A549 treated with GW870086 at 1 μM for 4 hours (cell line): ENCODE measurements at places on chromosomes 12 and 14. TPM values are rescaled to one million over a fixed set of nuclear protein-coding genes. Genes with fewer than 3 reads are reported as not detected.

The HSPB8 gene
- 15.4 to 26.7 TPM (median 20.2 TPM) in 5 replicates for total RNA-seq

The PTCSC3 gene
- not detected in 5 replicates for total RNA-seq

The MAP1LC3B2 gene
- total RNA-seq: 1.3 to 1.6 TPM (median 1.3 TPM) in 5 replicates

The NOXRED1 gene
- total RNA-seq: 0.10 TPM in 1 of 5 replicates, not detected in the others

The SLC10A1 gene
- total RNA-seq: not detected in 5 replicates

The ACIN1 gene
- 90.7 to 99.8 TPM (median 94.7 TPM) in 5 replicates for total RNA-seq

The CLEC6A gene
- not detected in 5 replicates for total RNA-seq

The CPNE8 gene
- total RNA-seq: 9.3 to 11.0 TPM (median 10.0 TPM) in 5 replicates

The ARHGAP9 gene
- total RNA-seq: 0.24 to 0.94 TPM (median 0.82 TPM) in 5 replicates

The ADAMTS20 gene
- total RNA-seq: not detected in 5 replicates

The KRT78 gene
- 0.06 to 0.25 TPM in 2 of 5 replicates, not detected in the others for total RNA-seq

The CCDC177 gene
- total RNA-seq: 0.02 to 0.07 TPM (median 0.06 TPM) in 3 of 5 replicates, not detected in the others

The MGP gene
- total RNA-seq: not detected in 5 replicates

The NAV3 gene
- total RNA-seq: 4.3 to 12.1 TPM (median 9.2 TPM) in 5 replicates

The KRT1 gene
- total RNA-seq: not detected in 5 replicates

The CORO1C gene
- total RNA-seq: 149 to 199 TPM (median 186 TPM) in 5 replicates

The GZMB gene
- total RNA-seq: not detected in 5 replicates

The ATL1 gene
- total RNA-seq: 5.1 to 6.2 TPM (median 5.6 TPM) in 5 replicates

The ZNF891 gene
- 0.31 to 0.46 TPM (median 0.37 TPM) in 5 replicates for total RNA-seq

The SIX6 gene
- total RNA-seq: not detected in 5 replicates

The PDE3A gene
- 2.2 to 3.1 TPM (median 2.8 TPM) in 5 replicates for total RNA-seq

The EML1 gene
- total RNA-seq: 30.1 to 39.6 TPM (median 37.3 TPM) in 5 replicates

The DDX24 gene
- 155 to 183 TPM (median 177 TPM) in 5 replicates for total RNA-seq

The RFX4 gene
- not detected in 5 replicates for total RNA-seq

The HSPA2 gene
- total RNA-seq: 34.1 to 40.2 TPM (median 36.5 TPM) in 5 replicates

The ARHGEF25 gene
- 4.2 to 6.2 TPM (median 5.7 TPM) in 5 replicates for total RNA-seq

The COL2A1 gene
- 0.02 to 0.08 TPM (median 0.06 TPM) in 4 of 5 replicates, not detected in the other for total RNA-seq

The DHRS2 gene
- 4.8 to 9.2 TPM (median 6.1 TPM) in 5 replicates for total RNA-seq

The ASCL1 gene
- total RNA-seq: 0.05 TPM in 1 of 5 replicates, not detected in the others

The APOLD1 gene
- total RNA-seq: 0.12 to 0.36 TPM (median 0.17 TPM) in 5 replicates

The FAM90A1 gene
- 0.10 to 0.11 TPM (median 0.10 TPM) in 3 of 5 replicates, not detected in the others for total RNA-seq

The TAS2R50 gene
- not detected in 5 replicates for total RNA-seq

The FBXO34 gene
- 10.9 to 15.9 TPM (median 15.0 TPM) in 5 replicates for total RNA-seq

The ADCY4 gene
- not detected in 5 replicates for total RNA-seq

The GARIN6 gene
- not detected in 5 replicates for total RNA-seq

The SPTB gene
- total RNA-seq: 1.5 to 2.5 TPM (median 2.0 TPM) in 5 replicates

The PACS2 gene
- total RNA-seq: 19.6 to 29.2 TPM (median 26.5 TPM) in 5 replicates

The TAS2R20 gene
- total RNA-seq: 0.09 to 0.21 TPM in 2 of 5 replicates, not detected in the others

The PRB2 gene
- total RNA-seq: not detected in 5 replicates

The GPR84 gene
- not detected in 5 replicates for total RNA-seq

The FAIM2 gene
- 0.28 TPM in 1 of 5 replicates, not detected in the others for total RNA-seq

The OVCH1 gene
- not detected in 5 replicates for total RNA-seq

The MLXIP gene
- total RNA-seq: 35.4 to 51.5 TPM (median 46.3 TPM) in 5 replicates

The PLD4 gene
- 0.10 to 0.25 TPM (median 0.13 TPM) in 3 of 5 replicates, not detected in the others for total RNA-seq

The CACNA1C gene
- 0.03 to 0.05 TPM (median 0.03 TPM) in 3 of 5 replicates, not detected in the others for total RNA-seq

The THTPA gene
- total RNA-seq: 11.1 to 13.5 TPM (median 11.7 TPM) in 5 replicates

The INSM2 gene
- total RNA-seq: 0.03 to 0.11 TPM (median 0.05 TPM) in 3 of 5 replicates, not detected in the others

The GDF11 gene
- total RNA-seq: 2.6 to 4.8 TPM (median 4.0 TPM) in 5 replicates

The MYRFL gene
- 0.10 to 0.31 TPM in 2 of 5 replicates, not detected in the others for total RNA-seq

The SLC2A14 gene
- 0.09 TPM in 1 of 5 replicates, not detected in the others for total RNA-seq

The TTC9 gene
- total RNA-seq: 3.0 to 3.6 TPM (median 3.3 TPM) in 5 replicates

The KRT77 gene
- not detected in 5 replicates for total RNA-seq
